ENCODE measurements at places on chromosomes 6 and 20.

GRCh38 chr20:57266291-57267157, at the start of gene BMP7:
TSS of gene BMP7 (minus strand) at chr20:57266641. CDS start at chr20:57266122, 519 bp downstream.
- DNase-seq = peak; percentile 69

DNA sequence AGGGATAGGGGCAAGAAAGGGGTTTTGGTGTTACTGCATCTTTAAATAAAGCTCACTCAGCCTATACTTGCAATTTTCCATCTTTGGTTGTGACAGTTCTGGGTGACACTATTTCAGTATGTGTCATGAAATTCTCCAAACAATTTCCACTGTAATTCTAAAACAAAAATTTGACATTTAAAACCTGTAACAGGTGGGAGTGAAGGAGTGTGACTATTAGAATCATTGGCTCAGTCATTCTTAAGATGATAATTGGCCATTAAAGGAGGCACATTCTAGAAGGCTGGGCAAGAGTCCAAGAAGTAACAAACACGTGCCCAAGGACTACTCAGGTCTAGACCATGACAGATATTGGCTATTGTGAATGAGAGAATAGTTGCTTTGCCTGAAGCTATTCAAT, 153.3 kb upstream of the ARG1 start:
- DNase-seq = no peak

GRCh38 chr6:86937219-86938079, at the start of gene HTR1E:
TSS of gene HTR1E (plus strand) at chr6:86937528. CDS start at chr6:87015335, 77,807 bp downstream.
- no peak for DNase-seq

GRCh38 chr6:166671434-166672081, 44.5 kb upstream of the RPS6KA2 start:
- no peak for DNase-seq

DNA sequence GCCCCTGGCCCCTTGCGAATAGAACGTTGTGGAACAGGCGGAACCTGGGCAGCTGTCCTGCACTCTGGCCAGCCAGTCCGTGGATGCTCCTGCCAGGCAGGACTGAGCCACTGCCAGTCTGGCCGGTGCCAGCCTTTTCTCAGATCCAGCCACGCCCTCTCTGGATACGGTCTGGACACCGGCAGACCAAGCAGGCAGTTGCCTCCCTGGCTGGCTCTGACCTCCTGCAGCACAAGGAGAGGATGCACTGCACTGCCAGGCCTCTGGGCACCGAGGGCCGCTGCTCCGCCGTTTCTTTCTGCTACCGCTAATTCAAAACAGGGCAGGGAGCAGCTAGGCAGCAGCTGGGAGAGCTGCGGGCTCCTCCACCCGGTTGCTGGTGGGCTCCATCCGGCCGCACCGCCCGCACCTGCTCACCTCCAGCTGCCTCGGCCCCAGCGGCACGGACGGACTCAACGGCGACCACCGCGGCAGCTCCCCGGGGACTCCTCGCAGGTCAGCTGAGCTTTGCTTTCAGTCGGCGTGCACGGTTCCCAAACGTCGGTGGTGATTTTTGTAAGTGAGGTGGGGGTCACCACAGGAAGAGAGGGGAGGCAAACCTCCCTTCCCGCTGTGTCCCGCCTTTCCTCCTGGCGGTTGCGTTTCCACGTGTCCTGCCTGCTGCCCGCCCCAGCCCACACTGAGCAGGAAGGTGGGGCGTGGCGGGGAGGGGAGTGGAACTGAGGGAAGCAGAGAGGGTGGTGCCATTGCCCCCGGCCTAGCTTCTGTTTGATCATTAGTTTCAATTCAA, 30.3 kb upstream of the AFDN start:
- DNase-seq = no peak

DNA sequence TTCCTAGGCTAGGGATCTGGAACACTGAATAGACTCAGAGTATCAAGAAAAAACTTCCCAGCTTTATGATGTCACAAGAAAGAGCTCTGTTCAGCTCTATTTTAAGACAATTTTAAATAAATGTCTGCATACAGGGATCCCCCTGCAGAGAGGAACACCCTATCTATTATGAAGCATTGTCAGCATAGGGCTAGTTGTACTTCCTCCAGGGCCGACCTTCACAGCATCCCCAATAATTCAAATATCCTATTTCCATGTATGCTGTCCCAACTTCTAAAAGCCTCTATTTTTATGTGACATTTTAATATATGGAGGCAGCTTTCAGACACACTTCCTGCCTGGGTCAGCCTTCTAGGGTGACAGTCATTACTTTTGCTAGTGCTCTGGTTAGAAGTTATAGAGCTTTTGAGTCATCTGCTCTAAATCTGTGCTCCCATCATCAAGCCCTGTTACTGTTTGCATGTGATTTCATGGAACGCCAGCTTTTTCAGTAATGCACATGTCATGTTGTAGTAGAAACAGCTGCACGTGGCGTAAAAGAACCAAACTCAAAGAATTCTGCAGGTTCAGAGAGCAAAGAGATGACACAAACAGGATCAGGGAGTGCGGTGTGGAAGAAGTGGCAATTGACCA, 189.2 kb downstream of the ADGB start:
- DNase-seq = no peak

GRCh38 chr20:10634683-10635411, 39.0 kb downstream of the JAG1 start:
- DNase-seq = no peak

GRCh38 chr6:149963462-149964307, at the start of gene ULBP1:
TSS of gene ULBP1 (plus strand) at chr6:149963943. CDS start at chr6:149964050, 107 bp downstream.
- peak; percentile 94 for DNase-seq

- no peak for DNase-seq
Measured at GRCh38 chr6:55443238-55444134, 116.2 kb downstream of the GFRAL start.

- no peak for DNase-seq
Measured at GRCh38 chr6:143166247-143166695, 105.6 kb downstream of the AIG1 start.

DNA sequence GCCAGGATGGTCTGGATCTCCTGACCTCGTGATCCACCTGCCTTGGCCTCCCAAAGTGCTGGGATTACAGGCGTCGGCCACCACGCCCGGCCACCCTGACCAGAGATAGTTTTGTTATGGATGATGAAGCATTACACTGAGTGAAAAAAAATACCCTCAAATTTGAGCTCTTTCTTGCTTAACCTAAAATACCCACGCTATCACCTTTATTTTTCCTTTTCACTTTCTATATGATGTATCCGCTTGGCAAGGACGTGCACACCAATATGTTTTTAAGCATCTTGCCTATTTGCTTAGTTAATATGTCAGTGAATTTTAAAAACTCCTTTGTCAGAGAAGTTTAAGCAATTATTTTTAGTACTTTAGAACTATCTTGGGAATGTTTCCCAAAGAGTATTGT, 150.4 kb downstream of the INSM1 start:
- DNase-seq = no peak
